Left ventricle myocardium inferior (tissue), 1 donor: ENCODE measurements at places on chromosomes 11 and 22. TPM values are rescaled to one million over a fixed set of nuclear protein-coding genes. Genes with fewer than 3 reads are reported as not detected.

- no peak for DNase-seq
Measured at GRCh38 chr11:17184882-17185587, 22.8 kb downstream of the PIK3C2A start.

GRCh38 chr22:20128902-20129746, 2.5 kb upstream of the ZDHHC8 start:
- DNase-seq, result no peak

DNA sequence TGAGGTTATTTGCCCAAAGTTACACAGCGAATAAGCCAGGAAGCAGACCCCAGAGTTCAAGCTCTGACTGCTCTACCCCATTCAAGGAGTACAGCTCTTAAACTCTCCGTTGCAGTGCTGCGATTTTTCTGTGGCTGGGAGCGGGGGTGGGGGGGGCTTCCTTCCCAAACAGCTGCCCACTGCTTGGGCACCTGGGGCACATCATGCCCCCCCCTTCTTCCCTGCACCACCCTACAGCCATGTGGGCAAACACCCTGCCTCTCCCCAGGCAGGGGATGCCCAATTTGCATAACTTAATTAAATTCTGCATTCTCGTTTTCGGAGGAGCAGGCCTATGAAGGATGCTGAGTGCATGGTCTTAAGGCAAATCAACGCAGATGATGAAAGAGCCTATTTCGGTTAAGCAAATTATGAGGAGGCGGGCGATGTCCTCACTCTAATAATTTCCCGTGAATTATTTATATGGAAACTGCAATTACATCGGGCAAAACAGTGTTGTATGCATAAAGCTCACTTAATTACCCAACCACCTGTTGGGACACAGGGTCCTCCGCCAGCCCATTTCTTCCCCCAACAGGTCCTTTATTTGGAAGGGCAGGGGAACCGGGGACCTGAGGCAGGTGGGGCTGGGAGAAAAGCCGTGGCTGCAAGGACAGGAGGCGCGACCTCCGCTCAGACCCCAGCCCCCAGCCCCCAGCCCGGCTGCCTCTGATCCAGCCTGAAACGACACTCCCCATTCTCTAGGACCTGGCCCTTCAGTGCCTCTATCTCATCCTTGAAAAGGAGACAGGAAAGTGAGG, 610.5 kb downstream of the BUD13 start:
- DNase-seq, result no peak

GRCh38 chr11:47606731-47607130, 12.5 kb upstream of the C1QTNF4 start:
- DNase-seq, result peak; percentile 41

DNA sequence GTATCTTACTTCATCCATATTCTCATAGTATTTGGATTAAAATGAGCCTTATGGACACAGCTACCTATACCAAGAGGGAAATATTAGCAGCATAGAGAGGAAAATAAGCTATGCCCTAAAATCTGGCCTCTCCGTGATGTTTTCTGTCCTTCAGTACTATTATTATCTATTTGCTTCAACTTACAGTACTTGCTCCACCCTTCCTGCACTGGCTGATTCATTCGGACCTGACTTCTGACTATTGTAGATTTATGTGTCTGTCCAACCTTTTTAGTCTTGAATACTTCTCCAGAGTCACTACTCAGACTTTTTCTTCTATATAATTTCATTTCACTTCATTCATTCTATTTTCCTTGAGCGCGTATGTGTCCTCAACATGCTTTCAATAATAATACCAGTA, 45.1 kb upstream of the SESN3 start:
- no peak for DNase-seq

- no peak for DNase-seq
Measured at GRCh38 chr11:66868726-66869566, 12.1 kb downstream of the LRFN4 start.

DNA sequence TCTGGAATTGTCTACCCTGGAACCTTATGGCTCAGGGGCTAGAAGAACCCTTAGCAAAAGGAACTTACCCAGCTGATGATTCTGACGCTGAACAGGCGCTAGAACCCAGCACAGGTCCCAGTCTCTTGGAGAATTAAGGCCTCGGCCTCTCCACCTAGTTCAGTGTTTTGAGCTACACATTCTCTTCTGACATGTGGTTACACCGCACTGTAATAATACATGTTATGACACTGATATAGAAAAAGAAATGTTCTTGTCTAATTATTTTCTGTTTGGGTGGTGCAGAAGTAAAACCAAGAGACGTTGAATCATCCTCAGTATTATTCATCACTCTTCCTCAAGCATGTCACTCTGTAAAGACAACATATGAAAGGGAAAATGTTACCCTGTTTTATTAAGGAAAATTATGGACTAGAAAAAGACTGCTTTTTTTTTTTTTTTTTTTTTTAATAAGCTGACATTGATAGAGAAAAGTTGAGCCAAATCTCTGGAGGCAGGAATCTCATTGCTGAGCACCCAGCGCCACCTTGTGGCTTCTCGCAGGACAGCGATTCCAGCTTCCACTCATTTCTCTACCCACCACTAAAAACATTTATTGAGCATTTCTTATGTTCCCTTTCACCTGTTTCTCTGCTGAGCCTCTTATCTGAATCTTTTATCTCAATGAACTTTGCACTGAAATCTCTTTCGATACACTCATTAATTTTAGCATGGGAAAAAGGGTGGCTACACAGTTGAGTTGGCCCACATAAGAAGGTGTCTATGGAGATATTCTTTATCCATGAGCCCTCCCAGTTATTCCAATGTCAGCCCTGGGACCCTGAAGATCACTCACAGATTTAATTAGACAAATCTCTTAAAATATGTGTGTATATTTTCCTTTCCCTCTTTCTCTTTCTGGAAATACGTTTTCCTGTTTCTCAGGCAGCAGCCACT, 12.6 kb upstream of the APLNR start:
- DNase-seq, result peak; percentile 62

The TRAF6 gene
- total RNA-seq, result 12.9 TPM

The GRIK4 gene
- 0.16 TPM for total RNA-seq

The KRTAP5-8 gene
- total RNA-seq, result not detected

The HBG2 gene
- not detected for total RNA-seq
